ENCODE measurements at places on chromosomes 5 and 9. TPM values are rescaled to one million over a fixed set of nuclear protein-coding genes. Genes with fewer than 3 reads are reported as not detected.

DNA sequence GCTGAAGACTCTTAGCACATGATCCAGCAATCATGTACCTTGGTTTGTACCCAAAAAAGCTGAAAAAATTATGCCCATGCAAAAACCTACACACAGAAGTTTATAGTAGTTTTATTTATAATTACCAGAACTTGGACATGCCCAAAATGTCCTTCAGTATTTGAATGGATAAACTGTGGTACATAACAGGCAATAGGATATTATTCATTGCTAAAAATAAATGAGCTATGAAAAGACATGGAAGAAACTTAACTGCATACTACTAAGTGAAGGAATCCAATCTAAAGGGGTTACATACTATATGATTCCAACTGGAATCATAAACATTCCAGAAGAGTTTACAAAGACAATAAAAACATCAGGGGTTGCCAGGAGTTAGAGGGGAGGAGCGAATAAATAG lies 25.6 kb downstream of the FBXL17 start:
- no peak for DNase-seq

DNA sequence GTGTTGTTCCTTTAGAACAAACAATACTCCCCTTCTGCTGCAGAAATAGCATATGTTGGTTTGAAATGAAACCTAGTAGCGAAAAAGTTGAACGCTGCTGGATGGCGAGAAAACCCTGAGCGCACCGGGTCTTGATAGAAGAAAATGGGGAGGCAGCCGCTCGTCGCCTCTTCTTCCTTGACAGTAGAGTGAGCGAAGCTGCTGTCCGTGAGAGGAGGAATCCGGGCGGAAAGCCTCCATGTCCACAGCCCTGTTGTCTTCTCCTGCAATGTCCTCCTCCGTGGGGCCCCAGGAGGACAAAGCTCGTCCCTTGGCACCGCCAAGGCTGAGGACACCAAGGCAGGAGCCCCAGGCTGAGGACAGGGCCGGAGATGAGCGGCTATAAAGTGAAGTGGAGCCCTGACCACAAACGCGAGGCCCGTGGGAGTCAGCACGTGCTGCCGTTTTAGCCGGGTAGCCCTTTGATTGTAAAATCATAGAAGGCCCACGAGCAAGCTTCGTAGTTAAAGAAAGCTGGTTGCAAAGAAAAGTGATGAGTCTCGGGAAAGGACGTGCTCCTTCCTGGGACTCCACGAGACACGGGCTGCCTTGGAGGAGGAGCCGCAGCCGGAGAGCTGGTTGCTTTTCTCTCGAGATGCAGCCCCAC lies 35.6 kb downstream of the MRPL36 start:
- DNase-seq = no peak

DNA sequence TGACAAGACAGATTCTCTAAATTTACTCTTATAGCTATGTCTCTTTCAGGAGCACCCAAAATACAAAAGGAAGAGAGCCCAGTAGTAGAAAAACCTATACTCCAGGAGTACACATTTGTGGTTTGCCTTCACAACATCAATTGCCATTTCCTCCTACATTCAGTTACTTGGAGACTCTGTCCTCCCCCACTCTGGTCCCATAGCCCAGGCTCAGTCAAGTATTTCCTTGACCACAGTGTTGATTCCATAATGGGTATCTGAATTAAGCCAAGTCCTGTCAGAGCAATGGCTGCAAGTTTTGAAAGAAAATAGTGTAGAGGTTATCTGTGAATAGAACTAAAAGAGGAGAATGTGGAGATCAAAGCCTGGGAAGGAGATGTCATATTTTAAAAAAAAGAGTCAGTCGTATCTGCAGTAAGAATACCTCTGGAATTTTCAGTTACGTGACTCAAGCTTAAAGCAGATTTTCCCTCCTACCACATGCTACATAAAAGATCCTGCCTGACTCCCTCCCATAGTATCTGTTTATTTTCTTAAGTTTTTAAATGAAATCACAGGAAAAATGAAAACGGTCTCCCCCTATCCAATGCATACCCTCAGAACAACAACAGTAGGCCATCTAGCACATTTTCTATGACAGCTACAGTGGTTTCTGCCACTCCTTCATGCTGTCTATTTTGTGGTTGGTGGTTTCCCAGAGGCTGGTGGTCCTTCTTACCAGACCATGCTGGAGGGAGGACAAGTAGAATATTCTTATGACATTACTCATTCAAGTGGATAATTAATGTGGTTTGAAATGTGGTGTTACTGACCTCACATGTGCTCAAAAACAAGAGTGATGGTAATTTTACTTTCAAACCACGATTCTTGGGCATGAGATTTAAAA lies 249.7 kb upstream of the TMEM161B start:
- no peak for DNase-seq

- DNase-seq = no peak
These were observed 77.2 kb downstream of the FBXL7 start for GRCh38 chr5:15577132-15577531.

GRCh38 chr9:69768716-69769115 lies 8.9 kb upstream of the PTAR1 start:
- DNase-seq = no peak

DNA sequence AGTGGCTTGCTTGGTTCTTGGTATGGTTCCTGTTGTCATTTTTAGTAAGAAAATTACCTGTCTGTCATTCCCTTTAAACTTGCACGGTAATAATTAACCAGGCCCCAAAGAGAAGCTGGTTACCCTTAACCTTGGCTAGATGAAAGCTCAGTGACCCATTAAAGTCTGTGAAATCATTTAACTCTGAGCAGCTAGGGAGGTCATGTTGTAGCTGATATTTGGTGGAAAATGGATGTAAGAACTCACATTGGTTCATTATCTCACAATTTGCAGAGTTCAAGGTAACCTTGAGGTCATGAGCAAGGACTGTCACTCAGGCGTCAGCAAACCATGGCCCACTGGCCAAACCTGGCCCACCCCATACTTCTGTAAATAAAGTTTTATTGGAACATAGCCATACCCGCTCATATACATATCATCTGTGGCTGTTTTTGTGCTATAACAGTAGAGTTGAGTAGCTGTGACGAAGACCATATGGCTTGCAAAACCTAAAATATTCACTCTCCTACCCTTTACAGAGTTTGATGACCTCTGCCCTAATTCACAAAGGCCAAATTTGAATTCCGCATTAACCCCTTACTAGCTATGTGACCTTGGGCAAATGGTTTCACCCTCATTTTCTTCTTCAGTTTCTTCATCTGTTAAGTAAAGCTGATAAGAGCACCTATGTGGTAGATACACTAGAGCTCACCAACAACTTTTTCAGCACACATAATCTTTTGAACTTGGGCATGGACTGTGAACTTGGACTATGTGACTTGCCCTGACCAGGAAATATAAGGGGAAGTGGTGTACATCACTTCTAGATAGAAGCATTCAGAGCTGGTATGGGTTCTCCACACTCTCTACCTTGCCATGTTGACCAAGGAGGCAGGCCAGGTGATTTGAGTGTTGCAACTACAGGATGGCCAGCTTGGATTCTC lies 61.5 kb upstream of the CPEB4 start:
- no peak for DNase-seq

- no peak for DNase-seq
These were observed 139.4 kb downstream of the EFNA5 start for GRCh38 chr5:107531308-107531707.

DNA sequence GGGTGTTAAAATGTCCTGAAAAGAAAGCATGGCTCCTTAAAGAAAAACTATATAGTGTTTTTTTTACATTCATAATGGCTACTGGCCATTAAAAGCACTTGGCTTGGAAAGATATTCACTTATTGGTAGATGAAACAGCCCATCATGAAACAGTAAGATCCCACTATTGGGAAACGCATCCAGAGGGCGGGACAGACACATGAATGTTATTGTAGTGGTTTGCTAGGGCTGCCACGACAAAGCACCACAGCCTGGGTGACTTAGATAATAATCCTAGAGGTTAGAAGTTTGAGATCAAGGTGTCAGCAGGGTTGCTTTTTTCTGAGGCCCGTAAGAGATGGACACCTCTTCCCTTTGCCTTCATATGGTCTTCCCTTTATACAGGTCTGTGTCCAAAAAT lies 139.4 kb upstream of the ANKH start:
- DNase-seq = no peak

DNA sequence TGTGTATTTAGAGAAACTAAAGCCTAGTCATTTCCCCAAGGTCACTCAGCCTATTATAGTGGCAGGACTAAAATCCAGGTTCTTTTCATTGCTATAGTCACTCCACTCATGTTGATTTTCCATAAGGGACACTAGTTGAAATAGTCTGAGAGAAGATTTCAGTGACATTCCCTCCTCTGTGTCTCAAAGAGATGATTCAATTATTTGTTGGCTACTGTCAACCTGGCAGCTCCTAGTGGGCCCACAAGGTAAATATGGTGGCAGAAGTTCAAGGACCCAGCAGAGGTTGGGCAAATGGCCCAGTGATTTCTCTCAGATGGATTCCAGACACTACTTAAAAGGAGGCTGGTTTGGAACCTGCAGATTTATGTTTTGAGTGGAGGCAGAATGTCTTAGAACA lies 48.1 kb downstream of the G3BP1 start:
- DNase-seq = no peak

DNA sequence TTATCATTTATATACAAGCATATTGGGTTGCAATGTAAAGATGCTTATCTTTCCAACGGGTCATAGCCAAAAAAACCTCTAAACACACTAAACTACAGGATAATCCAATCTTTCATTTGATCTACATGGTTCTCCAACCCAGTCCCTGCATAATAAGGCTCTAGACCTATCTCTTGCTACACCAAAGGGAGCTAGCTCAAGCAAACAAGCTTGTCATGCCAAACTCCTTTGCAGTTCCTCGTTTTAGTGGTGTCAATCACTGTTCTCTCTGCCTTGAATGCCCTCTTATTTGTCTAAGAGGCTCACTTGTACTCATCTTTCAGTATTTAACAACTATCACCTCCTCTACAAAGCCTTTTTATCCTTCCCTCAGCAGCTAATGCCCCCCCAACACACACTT lies 5.6 kb downstream of the HOMER1 start:
- DNase-seq = no peak

GRCh38 chr9:35658968-35659220 lies 802 bp downstream of the CCDC107 start:
- DNase-seq = peak; percentile 85

BTNL9 gene
- 105 TPM for total RNA-seq

DNA sequence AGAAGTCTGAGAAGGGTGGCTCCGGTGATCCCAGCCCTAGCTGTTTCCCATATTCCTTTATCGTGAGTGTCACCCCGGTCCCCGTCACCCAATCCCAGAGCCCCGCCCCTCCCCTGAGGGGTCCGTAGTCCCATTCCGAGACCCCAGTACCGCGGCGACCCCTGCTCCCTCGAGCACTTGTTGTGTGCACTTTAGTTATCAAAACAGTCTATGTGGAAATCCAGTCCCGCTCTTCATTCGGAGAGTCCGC lies 223 bp downstream of the LRSAM1 start:
- no peak for DNase-seq

- DNase-seq = no peak
These were observed 166.3 kb downstream of the RORB start for GRCh38 chr9:74663439-74663838.

TLX3 gene
- total RNA-seq = not detected

NRARP gene
- 51.7 TPM for total RNA-seq

ZNF658 gene
- not detected for total RNA-seq

DNA sequence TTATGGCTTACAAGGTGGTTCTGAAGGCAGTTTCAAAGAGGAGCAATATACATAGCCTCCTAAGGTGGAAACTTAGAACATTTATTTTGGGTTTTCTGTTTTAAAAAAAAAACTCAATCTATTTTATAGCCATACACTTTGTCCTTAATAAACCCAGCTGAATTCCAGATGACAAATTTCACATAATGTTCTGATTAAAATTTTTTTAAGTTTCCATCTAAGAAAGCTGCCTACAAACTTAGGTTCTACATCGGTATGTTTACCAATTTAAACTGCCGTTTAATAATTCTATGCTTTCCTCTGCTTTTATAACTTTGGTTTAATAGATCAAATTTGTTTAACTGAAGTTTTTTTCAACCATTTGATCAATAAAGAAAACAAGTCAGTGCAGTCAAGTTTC lies 12.5 kb downstream of the NR3C1 start:
- no peak for DNase-seq

TERT gene
- total RNA-seq = not detected

- no peak for DNase-seq
These were observed 38.0 kb downstream of the ZNF622 start for GRCh38 chr5:16427587-16427986.

- DNase-seq = no peak
These were observed 15.7 kb downstream of the CFAP77 start for GRCh38 chr9:132425675-132426062.

GRCh38 chr5:88665750-88666215 lies 217.2 kb downstream of the MEF2C start:
- DNase-seq = no peak

DNA sequence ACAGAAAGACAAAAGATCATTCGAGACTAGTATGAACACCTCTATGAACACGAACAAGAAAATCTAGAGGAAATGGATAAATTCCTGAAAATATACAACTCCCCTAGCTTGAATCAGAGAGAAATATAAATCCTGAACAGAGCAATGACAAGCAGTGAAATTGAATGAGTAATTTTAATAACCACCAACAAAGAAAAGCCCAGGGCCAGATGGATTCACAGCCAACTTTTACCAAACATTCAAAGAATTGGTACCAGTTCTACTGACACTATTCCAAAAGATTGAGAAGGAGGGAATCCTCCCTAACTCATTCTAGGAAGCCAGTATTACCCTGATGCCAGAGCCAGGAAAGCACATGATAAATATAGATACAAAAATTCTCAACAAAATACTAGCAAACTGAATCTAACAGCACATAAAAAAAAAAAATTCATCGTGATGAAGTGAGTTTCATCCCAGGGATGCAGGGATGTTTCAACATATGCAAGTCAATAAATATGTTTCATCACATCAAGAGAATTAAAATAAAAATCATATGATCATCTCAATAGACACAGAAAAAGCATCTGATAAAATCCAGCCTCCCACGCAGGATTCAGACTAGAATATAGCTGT lies 25.2 kb upstream of the PTGER4 start:
- no peak for DNase-seq

GRCh38 chr5:106658150-106658549 lies 1012.6 kb downstream of the EFNA5 start:
- no peak for DNase-seq

GRCh38 chr5:58505971-58506640 lies 14.9 kb downstream of the GAPT start:
- DNase-seq = no peak

FREM1 gene
- 0.85 TPM for total RNA-seq

DNA sequence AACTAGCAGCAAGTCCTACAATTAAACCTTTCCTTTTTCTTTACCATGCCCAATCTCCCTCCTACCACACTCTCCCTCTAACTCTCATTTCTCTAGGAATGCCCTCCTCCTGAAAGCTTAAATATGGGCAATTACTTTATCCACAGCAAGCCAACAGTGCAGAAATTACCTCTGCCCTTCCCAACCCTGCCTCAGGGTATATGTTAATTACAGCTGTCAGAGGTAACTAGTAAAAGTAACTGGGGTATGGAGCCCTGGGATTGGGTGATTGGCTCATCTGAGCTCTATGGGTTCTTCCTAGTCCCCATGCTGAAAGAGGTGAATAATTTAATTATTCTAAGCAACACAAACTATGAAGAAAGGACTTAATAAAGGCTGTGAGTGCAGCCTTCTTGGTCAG lies 478.9 kb upstream of the NMUR2 start:
- no peak for DNase-seq

PFN3 gene
- total RNA-seq = not detected

DBH gene
- not detected for total RNA-seq

ACOT12 gene
- total RNA-seq = not detected

- DNase-seq = no peak
These were observed 9.1 kb downstream of the CARNMT1 start for GRCh38 chr9:75019022-75019421.

C7 gene
- 179 TPM for total RNA-seq

Measured in ascending aorta (tissue), 2 donors.